Tibial nerve (tissue), 4 donors: ENCODE measurements at places on chromosomes 11 and 22. TPM values are rescaled to one million over a fixed set of nuclear protein-coding genes. Genes with fewer than 3 reads are reported as not detected.

GRCh38 chr11:74678041-74678440, 53.2 kb downstream of the CHRDL2 start:
- DNase-seq: no peak

GRCh38 chr11:26762089-26762488, 40.2 kb upstream of the SLC5A12 start:
- DNase-seq: no peak

GRCh38 chr11:2674658-2675131, 25.1 kb downstream of the KCNQ1OT1 start:
- no peak for DNase-seq

- DNase-seq: no peak
Measured at GRCh38 chr11:35058669-35059434, 80.1 kb upstream of the CD44 start.

- DNase-seq: no peak
Measured at GRCh38 chr11:110778343-110778742, 66.1 kb upstream of the ARHGAP20 start.

DNA sequence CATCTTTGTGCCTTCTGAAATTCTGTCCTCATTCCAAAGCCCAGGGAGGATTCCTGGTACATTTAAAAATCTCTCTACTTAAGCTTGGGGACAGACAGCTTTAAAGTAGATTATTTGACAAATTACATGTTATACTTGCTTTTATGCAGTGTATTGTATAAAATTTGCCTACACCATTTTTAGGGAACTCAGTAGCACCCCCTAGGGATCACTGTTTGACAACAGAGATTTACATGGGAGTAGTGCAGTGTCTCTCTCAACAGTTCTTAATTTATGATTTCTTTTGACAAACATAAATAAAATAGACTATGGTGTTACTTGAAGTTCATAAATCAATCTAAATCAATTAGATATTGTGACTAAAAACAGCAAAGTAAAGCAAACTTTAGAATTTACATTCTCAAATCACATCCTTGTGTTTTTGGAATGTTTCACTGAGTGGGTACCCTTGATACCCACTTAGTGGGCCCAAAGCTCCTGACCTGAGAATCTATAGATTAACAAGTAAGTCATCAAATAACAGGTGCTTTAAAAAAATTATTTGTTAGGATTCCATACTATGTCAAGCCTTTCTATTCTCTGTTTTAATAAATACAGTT, 428.8 kb downstream of the DYNC2H1 start:
- DNase-seq: no peak

The MYO18B gene
- not detected for total RNA-seq

DNA sequence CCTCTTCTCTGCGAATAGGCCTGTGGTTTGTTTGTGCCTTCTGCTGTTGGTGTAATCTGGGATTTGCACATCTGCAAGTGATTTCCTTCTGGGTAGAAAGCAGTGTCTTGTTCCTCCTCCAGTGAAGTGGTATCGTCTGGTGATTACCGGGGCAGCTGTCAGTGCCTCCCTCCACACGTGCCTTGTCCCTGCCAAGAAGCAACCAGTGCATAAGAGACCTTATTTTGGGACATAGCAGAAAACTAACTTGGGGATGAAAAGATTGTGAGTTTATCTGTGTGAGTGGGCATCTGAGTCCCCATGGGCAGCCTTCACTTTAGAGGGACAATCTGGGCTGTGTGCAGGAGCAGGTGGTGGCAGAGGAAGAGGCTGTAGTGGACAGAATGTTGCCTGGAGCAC, 71.5 kb upstream of the SORL1-AS1 start:
- DNase-seq: no peak

The TBCEL gene
- 22.9 TPM for total RNA-seq

The APOA4 gene
- not detected for total RNA-seq

The GRAMD1B gene
- 31.2 TPM for total RNA-seq

- DNase-seq: no peak
Measured at GRCh38 chr11:73555615-73556014, 42.3 kb downstream of the FAM168A start.

- DNase-seq: no peak
Measured at GRCh38 chr22:49712195-49712791, 115.4 kb downstream of the BRD1 start.

DNA sequence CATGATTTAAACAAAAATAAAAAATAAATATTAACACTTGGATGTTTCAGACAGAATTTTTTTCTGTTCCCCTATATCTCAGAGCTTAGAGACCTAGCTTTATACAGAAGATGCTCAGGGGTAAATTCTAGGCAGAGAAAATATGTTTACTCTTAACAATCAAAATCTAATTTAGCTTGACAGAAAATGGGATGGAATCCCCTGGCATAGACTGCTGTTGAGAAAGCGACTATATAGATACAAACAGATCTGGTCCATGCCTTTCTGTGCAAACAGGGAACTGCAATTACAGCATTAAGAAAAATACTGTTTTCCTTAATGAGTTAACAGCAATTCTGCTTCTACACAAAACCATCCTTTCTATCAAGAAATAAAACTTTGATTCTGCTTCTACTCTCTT, 14.6 kb downstream of the SIAE start:
- DNase-seq: no peak

The CDKN1C gene
- 263 TPM for total RNA-seq

GRCh38 chr11:109425554-109425953, 3.6 kb downstream of the C11orf87 start:
- DNase-seq: no peak

DNA sequence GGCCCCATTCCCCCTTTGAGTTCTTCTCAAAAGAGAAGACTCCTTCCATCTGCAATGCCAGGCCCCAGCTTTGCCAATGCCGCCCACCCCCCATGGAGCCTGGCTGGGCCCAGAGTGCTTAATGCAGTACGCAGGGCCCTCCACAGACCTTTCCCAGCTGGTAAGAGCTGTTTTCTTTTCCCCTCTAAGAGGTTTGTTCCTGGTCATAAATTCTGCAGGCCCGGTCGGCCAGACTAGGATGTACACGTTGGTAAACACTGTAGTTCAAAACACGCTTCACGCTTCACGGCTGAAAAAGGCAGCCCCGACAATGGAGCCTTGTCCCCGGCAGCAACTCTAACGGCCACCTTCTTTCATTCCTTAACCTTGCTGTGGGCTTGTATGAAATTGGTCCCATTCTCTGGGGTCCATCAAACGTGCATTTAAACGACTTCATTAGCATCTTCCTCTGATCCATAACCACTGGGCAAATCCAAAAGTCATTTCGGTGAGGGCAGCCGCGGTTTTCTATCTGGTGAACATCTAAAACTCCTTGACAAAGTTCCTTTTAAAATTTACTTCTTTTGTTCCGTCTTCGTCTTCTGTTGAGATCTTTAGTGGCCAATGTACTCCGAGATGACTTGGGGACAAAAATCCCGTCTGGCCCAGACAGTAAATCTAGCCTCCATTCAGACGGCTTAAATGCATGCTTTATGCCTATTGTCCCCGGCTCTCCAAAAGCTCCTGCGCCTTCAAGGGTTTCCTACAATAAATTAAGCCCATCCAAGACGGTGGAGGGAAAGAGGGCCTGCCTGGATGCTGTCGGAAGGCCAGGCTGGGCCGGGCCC, 60.0 kb upstream of the MYEOV start:
- DNase-seq: no peak
